GM12892 (cell line): ENCODE measurements at places on chromosomes 13 and 19.

GRCh38 chr19:38679839-38680238 lies 32.4 kb downstream of the ACTN4 start:
- no peak for DNase-seq

GRCh38 chr19:3508771-3509535 lies 2.8 kb downstream of the FZR1 start:
- DNase-seq: no peak

DNA sequence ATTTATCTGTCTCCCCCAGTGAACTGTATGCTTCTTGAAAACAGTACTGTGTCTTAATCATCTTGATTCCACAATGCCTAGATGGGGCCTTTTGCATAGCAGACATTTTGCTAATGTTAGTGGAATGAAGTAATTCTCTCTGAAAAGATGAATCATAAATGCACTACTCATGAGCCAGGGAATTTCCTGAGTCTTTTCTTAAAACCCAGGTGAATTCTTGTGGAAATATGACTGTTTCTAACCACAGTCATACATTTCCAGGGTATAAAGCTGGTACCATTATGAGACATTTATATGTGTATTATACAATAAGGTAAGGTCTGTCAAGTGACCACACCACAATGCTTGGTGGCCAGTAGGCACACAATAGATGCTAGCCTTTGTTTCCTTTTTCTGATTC lies 5.5 kb upstream of the KCTD4 start:
- DNase-seq: no peak

DNA sequence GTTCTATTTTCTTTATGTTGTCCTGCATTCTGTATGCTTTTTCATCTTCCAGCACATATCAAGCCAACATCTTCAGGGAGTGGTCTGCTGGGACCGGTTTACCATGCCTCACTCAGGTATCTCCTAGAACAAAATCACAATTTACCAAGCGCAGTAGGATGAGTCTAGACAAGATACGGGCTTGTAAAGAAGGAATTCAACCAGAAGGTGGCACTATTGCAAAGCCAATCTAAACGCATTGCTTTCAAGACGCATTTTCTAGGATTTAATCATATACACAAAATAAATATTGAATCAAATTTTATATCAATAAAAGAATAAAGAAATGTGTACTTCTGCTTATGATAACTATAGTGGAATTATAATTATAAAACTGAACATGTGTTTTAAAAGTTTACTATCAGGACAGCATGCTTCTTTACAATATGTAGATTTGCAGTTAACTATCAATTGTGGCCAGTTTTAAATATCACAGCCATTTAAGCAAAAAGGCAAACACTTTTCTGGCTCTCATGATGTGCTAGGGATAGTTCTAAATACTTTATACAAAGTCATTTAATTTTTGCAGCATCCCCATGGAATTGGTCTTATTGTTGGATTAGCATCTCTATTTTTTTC lies 16.1 kb upstream of the TPP2 start:
- no peak for DNase-seq

GRCh38 chr19:16319481-16319880 lies 5.1 kb upstream of the KLF2 start:
- DNase-seq: no peak
